ENCODE measurements at places on chromosomes 2 and 18.
A peak's percentile ranks its signal among the peaks of the same experiment; 100 is the strongest.

- DNase-seq = no peak
Observed at GRCh38 chr2:126882736-126883665, 15.7 kb upstream of the TEX51 start.

- DNase-seq = no peak
Observed at GRCh38 chr18:78838183-78838582, 141.4 kb upstream of the SALL3 start.

- DNase-seq = no peak
Observed at GRCh38 chr2:213121690-213122089, 29.7 kb downstream of the IKZF2 start.

DNA sequence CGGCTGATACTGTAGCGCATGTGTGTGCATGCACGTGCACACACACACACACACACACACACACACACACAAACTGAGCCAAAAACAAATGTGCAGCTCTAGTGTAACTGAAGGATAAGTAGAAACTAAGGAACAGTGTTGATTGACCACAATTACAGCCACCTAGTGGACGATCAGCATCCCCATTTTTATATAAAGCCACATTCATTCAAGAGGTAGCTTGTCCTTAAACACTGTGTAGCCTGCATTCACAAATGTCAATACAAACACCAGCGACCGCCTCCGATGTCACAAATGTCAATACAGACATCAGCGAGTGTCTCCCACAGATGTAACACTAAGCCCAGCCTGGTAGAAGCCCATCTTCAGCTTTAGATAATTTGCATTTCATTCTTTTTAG, 167.4 kb downstream of the PTGR3 start:
- DNase-seq = no peak

DNA sequence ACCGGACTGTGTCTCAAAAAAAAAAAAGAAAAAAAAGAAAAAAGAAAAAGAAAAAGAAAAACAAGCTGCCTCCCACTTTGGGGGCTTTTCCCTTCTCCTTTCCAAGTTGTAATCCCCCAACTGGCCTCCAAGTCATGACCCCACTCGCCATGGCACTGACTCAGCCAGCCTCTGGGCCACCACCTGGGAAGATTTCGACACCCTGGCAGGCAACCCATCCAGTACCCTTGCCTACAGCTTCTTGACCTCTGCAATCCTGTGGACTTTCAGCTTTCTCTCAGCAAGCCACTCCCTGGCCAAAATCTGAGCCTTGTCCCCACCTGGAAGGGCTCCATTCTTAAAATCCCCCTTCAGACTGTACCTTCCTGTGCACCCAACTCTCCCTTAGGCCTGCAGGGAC, 22.3 kb upstream of the FOSL2 start:
- no peak for DNase-seq

- DNase-seq = peak; percentile 72
Observed at GRCh38 chr2:190404487-190404886, 3.7 kb upstream of the MFSD6 start.

GRCh38 chr2:128306081-128306930, 12.4 kb downstream of the HS6ST1 start:
- DNase-seq = no peak

- DNase-seq = no peak
Observed at GRCh38 chr2:25340181-25340921, 1.4 kb downstream of the DNMT3A start.

GRCh38 chr2:235618039-235618438, 124.2 kb downstream of the AGAP1 start:
- DNase-seq = no peak

GRCh38 chr2:174704061-174704460, 60.2 kb downstream of the CHRNA1 start:
- DNase-seq = peak; percentile 85

- peak; percentile 26 for DNase-seq
Observed at GRCh38 chr2:132374551-132374950, 42.1 kb upstream of the GPR39 start.

- DNase-seq = peak; percentile 72
Observed at GRCh38 chr18:80157708-80158343, 48.8 kb downstream of the ADNP2 start.

DNA sequence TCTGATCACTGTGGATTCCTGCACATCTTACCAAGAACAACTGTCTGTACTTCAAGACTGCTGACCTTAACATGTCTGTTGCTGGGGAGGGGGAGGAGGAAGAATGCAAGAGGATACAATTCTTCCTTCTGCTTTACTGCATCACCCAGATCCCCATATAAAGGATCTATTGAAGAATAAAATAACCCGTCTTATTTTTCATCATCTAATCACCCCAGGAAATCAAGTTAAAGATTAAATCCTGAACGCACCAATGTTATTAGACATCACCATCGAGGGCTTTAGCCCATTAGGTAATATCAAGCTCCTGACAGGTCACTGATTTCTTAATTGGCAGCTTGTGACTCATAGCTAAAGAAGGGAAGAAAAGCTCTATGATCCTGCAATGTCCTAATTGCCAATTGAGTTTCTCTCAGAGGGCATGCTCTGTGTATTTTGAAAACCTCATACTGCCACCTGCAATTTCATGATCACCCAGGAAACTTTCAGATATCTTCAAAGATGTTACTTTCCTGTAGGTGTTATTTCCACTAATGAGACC, 75.4 kb upstream of the KCNE4 start:
- DNase-seq = peak; percentile 42

GRCh38 chr18:31783059-31783458, 22.4 kb upstream of the SLC25A52 start:
- DNase-seq = no peak

- no peak for DNase-seq
Observed at GRCh38 chr2:63023444-63023843, 27.2 kb upstream of the OTX1 start.

DNA sequence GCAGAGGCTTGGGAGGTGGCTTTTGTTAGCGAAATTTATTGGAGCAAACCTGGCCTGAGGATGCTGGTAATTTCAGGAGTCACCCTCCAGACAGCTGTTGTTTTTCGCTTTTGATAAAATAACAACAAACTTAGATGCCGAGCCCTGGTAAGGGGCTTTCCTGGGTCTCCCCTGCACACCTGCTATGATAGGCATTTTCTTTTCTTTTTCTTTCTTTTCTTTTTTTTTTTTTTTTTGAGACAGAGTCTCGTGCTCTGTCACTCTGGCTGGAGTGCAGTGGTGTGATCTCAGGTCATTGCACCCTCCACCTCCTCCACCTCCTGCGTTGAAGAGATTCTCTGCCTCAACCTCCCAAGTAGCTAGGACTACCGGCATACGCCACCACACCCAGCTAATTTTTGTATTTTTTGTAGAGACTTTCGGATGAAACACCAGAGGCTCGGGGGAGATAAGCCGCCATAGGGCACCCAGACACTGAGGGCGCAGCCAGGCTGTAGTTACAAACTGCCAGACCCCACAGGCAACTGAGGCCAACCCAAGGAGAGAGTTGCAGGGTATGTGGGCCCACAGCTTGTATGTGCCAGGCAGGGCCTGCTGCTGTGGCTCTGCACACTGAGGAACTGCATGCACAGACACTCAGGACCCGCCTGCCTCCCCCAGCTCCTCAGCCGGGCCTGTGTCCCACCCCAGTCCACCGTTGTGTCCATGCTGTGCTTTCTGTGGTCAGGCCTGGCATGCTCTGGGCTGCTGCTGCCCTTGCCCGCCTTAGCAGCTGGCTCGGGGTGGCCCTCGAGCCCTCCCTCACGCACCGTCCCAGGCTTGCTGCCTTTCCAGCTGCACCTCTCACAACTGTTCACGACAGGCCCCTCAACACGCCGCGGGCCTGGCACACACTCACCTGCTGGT, 3.9 kb downstream of the GYPC start:
- no peak for DNase-seq

GRCh38 chr18:42100911-42101310, 145.9 kb downstream of the PIK3C3 start:
- no peak for DNase-seq

DNA sequence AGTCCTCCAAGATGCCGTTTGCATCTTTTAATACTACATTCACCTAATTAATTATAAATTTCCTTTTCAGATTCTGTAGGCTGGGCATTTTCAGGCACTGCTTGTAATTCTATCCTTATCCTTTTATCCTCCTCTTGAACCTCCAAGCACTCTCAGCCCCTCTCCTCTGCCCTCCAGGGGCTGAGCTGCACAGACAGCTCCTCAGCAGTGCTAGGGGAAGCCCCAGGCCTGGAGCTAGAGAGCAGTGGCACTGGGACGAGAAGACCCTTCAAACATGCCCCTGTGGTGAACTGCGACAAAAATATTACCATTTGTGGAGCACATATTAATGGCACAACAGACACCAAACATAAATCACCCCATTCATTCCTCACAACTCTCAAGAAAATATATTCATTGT, 32.9 kb downstream of the CFAP210 start:
- DNase-seq = no peak

DNA sequence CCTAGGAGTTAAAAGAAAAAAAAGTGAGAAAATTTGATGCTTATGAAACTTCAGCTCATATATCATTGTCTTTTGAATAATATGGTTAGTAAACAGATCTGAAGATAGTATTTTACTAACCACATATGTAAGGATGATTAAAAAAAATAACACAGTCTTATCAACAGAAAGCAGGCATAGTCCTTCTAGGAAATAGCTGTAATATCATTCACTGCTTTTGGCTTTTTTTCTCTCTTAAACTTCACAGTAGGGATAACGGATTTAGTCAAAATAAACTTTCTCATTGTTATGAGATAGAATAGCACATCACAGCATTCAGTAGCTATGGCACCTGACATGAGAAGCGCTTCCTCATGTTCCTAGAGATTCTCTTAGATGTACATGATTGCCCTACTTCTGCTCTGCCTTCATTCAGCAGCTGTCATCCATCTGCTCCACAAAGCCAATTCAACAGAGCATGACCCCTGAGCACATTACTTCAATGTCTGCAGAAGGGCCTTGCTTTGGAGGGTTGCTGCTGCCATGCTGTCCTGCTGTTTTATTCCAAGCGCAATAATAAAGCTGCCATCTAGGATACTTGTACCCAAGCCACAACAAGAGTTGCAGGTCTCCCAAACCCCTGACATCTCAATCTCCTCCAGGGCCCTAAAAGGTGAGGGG, 67.0 kb downstream of the TTC21B start:
- DNase-seq = no peak

DNA sequence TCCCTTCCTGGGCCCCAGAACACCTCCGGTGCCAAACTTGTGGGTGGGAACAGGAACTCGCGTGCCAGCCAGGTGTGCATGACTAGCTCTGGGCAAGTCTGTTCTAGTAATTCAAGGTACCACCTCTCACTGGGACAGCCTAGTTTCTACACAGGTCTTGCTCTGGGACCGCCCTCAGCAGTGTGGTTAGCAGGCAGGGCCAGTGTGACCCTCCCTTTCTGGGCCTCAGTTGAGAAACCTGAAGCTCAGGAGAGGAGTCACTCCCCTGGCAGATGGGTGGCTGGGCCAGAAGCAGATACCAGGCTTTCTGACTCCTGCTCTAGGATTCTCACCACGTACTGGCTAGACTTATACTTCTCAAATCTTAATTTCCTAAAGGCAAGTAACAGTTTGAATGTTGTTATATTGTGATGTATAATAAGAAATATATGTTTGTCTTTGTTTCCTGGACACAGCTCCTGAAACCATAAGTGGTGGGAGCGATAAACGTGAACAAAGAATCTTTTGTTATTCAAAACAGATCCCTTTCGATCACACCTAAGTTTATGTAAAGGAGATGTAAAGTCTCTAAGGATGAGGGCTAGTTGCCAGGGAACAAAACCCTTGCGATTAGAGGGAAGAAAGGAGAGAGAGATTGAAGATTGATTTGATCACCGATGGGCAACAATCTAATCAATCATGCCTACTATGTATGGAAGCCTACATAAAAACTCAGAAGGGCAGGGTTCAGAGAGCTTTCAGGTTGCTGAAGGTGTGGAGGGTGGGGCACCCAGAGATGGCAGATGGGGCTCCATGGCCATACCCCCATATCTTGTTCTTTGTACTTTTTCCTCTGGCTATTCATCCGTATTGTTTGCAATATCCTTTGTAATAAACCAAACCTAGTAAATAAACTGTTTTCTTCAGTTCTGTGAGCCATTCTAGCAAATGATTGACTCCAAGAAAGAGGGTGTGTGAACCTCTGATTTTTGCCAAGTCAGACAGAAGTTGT, 952 bp upstream of the UGT1A6 start:
- DNase-seq = no peak

Data from inflammatory macrophage treated with lipopolysaccharide for 4 hours (primary cell).